ENCODE measurements at places on chromosomes 12 and 14.

- DNase-seq = no peak
Observed at GRCh38 chr14:59057551-59057950, 130.9 kb upstream of the DAAM1 start.

GRCh38 chr14:80602946-80603345 is 338.6 kb downstream of the CEP128 start:
- DNase-seq = no peak

- peak; percentile 43 for DNase-seq
Observed at GRCh38 chr14:101495827-101496775, 65.2 kb upstream of the DIO3 start.

DNA sequence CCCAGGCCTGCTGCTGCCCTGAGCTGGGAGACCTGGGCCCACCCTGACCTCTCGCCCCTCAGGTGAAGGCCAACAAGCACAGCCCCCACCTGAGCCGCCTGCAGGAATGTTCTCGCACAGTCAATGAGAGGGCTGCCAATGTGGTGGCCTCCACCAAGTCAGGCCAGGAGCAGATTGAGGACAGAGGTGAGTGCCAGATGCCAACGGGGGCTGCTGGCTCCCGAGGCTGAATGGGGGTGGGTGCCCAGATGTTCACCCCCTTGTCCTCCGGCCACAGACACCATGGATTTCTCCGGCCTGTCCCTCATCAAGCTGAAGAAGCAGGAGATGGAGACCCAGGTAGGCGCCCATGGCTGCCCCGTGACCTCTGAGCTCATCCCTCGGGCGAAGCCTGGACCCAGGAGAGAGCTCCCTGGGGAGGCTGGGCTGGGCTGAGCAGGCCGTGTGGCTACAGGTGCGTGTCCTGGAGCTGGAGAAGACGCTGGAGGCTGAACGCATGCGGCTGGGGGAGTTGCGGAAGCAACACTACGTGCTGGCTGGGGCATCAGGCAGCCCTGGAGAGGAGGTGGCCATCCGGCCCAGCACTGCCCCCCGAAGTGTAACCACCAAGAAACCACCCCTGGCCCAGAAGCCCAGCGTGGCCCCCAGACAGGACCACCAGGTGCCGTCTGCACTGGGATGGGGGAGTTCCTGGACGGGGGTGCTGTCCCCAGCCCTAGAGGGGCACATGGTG is 25.8 kb downstream of the HIP1R start:
- DNase-seq = peak; percentile 50

DNA sequence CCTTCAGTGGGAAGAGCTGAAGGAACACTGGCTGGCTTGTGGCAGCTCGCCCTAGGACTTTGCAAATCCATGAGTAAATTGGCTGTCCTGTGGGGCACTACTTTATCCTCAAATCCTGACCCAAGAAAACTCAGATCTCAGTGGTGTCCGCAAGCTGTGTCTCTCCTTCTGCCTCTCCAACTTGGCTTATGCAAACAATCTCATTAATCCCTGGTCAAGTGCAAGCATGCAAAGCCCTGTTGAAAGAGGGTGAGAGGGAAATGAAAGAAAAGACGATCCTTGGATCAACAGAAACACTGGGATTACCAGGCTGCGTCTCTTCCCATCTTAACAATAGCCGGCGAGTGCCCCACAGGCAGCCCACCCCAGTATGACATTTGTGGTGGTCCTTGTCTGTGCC is 901.6 kb downstream of the BCL11B start:
- no peak for DNase-seq

GRCh38 chr12:66668311-66668710 is 10.6 kb downstream of the GRIP1 start:
- DNase-seq = no peak

GRCh38 chr14:54806616-54807015 is 96.0 kb downstream of the GCH1 start:
- no peak for DNase-seq

DNA sequence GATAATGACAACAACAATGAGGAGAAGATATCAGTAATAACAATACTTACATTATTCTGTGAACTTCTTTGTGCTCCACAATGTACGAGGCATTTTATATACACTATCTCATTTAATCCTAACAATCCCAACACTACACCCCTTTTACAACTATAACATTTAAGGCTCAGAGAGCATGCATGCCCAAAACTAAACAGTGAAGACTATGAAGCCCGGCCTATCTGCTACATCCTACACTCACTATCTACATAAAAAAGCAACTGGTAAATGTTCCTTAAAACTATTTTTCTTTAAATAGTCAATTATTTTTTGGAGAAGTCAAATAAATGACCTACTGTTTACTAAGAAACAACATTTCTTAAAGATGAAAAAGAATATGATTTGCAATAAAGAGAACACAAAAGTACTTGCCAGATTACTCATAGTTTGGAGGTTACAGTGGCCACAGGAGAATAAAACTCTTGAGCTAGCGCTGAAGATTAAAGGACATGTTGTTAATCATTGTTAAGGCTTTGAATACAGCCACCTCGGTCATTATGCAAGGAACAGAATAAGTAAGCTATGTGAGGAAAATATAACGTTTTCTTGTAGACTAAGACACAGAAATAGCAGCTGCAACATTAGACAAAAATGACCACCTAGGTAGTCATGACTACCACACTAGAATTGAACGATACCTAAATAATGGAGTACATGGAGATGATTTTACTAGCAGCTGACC is 56.7 kb downstream of the EPS8 start:
- DNase-seq = no peak

- DNase-seq = no peak
Observed at GRCh38 chr12:111006621-111007020, 86.2 kb upstream of the MYL2 start.

- no peak for DNase-seq
Observed at GRCh38 chr14:55136241-55136640, 7.2 kb downstream of the LGALS3 start.

GRCh38 chr14:105098316-105098715 is 33.1 kb upstream of the GPR132 start:
- no peak for DNase-seq

DNA sequence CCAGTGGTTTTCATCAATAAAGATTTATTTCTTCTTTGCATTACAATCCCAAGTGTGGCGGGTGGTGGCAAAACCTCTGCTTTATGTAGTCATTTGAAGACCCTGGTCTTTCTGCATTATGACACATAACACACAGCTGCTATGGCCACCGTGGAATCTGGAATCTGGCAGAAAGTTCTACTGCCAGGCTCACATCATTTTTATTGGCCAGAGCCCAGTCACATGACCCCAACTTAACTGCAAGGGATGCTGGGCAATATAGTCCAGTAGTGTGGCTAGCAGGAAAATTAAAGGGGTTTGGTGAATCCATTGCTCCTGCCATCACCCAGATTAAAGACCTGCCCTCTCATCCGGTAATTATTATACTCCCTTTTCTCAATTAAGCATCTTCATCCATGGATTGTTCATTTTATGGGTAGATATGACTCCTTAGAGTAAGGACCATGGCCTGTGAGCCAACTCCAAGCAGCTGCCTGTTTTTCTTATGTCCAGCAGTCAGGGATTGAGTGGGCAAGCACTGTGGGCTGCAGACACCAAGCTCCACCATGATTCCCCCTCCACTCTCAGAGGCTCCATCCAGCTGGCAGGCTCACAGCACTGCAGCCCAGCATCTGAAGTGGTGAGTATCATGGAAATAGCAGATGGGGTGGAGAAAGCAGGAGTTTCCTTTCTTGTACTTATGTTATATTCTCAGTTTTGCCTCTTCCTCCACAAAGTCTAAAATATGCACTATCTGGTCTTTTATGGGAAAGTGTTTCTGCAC is 1030.7 kb downstream of the AACS start:
- DNase-seq = no peak

- no peak for DNase-seq
Observed at GRCh38 chr12:42421844-42422779, 96.1 kb downstream of the PPHLN1 start.

DNA sequence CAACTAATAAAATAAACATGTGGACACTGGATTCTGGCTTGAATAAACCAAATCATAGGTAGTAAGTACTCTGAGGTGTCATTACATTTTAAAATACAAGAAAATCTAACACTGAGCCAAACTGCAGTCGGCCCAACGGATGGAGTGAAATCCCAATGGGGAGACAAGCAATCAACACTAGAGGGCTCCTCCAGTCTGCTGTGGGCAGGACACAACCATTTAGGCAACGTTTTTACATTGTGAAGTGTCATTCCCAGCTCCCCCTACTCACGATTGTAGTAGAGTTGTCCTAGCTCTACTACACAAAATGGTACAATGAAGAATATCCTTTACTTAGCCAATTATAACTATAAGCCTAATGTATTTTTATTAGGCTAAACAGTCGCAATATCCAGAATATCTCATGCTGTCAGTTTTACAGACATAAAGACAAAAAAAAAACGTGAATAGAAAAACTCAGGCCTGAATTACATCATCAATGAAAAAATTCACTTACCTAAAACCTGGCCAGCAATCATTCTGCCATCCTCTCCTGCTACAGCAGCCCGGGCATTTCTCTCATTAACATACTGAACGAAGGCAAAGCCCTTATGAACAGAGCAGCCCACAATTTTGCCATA is 35.7 kb downstream of the HNRNPC start:
- DNase-seq = peak; percentile 34

GRCh38 chr12:1738446-1738845 is 47.6 kb downstream of the ADIPOR2 start:
- no peak for DNase-seq

DNA sequence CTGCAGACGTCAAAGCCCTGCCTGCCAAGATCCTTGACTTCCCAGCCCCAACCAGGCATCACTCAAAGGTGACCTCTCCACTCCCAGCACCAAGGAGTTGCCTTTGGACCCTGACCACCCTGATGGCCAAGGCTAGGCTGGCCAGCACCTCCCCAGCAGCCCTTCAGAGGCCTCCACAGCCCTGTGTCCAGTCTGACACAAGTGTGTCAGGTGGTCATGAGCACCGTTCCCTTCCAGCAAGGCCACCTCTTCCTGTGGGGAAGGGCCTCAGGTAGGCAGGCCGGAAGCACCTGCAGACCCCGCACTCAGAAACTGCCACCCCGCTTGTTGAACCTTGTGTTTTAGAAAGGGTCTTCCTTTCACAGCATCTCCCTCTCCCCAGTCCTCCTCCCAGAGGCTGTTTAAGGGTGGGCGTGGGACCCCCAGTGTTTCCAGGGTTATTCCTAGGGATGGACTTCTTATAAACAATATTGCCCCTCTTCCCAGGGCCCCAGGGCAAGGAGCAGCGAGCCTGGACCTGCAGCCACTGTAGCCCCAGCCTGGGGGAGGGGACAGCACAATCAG is 13.2 kb upstream of the INF2 start:
- DNase-seq = peak; percentile 50

GRCh38 chr14:85241022-85241855 is 288.7 kb upstream of the FLRT2 start:
- DNase-seq = no peak

GRCh38 chr14:89241257-89241656 is 175.8 kb downstream of the FOXN3 start:
- DNase-seq = no peak

DNA sequence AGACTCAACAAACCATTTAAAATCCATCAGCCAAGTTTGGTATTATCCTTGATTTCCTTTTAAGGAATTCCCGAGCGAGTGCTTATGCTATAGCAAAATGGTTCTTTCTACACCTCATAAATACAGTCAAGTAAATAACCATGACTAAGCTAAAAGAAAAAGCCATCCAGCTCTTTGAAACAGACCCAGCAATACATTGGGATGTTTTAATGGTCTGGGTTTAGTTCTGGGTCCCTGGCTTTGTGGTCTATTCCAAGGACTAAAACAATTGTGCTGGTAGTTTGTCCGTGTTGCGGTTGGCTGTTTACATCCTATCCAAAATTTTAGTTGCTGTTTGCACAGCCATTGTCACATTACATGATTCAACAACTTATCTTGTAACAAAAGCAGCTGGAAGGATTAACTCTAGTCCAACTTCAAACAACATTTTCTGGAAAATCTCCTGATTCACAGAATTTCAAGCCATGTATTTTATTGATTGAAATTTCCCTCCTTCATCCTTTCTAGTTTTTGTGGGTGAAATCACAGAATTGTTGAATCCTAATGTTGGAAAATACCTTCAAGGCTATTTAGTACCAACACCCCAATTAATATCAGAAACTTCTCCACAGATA is 19.6 kb downstream of the KLRB1 start:
- no peak for DNase-seq

GRCh38 chr12:128791395-128792322 is 32.1 kb downstream of the SLC15A4 start:
- no peak for DNase-seq

GRCh38 chr14:59184396-59184795 is 4.1 kb upstream of the DAAM1 start:
- no peak for DNase-seq

DNA sequence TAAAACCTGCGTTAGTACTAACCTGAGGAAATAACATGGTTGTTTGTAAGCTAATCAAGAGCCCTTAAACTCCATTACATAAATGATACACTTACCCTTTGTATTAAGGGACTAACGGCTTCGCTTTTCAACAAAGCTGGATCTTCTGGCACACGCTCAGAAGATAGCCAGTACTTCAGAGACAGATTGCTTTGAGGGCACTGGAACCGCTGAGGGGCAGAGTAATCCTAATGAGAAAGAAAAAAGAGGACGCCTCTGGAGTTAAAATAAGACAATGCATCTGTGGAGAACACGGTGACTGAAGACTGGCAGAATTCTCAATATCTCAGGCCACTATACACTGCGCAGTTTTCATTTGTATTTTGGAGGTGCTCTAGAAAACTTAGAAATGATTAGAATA is 1.5 kb upstream of the KTN1 start:
- DNase-seq = no peak

- DNase-seq = no peak
Observed at GRCh38 chr14:34437729-34438080, 24.3 kb downstream of the SPTSSA start.

GRCh38 chr14:102282751-102283465 is 22.1 kb downstream of the MOK start:
- no peak for DNase-seq

GRCh38 chr12:77601069-77601468 is 229.6 kb upstream of the NAV3 start:
- DNase-seq = no peak

DNA sequence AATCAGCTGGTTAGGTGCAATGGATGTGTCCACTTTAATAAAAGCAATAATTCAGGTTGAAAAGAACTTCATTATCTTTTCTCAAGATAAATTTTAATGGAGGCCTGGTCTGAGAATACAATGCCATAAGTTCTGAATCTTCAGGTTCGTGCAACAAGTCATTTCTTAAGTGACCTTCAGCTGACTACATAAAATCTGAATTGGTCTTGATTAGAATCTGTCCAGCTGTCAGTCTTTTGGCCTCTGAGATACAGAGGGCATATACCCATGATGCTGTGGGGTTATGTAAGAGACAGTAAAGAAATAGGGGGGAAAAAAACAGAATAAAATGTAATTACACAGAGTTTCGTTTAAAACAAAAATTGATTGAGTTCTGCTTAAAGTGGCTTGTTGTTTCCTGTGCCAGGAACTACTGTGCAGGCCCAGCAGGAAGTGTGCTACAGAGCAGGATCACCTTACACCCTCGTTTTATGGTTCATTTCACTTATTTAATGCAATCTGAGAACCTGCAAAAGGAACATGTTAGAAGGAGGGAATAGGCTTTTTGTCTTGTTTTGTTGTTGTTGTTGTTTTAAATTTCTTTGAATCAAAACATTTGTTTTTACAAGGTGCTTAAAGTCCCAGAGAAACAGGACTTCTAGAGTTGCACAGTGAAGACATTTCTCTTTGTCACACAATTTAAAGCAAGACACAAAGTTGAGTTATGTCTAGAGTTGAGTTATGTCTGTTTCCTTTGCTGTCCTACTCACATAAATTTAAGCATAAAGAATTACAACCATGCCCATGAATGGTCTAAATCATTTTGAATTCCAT is 64.2 kb downstream of the LGR5 start:
- no peak for DNase-seq

GRCh38 chr12:92639017-92639416 is 63.8 kb upstream of the PLEKHG7 start:
- DNase-seq = no peak

Data from aorta (tissue), 5 donors.